Activated CD4-positive, alpha-beta T cell treated with anti-CD3 and anti-CD28 coated beads for 24 hours (primary cell): ENCODE measurements at places on chromosomes 16 and 17.

- DNase-seq: no peak
These were observed 600.6 kb downstream of the KCNJ2 start for GRCh38 chr17:70769956-70770355.

- DNase-seq: no peak
These were observed 9.4 kb downstream of the WNT3 start for GRCh38 chr17:46809110-46809571.

DNA sequence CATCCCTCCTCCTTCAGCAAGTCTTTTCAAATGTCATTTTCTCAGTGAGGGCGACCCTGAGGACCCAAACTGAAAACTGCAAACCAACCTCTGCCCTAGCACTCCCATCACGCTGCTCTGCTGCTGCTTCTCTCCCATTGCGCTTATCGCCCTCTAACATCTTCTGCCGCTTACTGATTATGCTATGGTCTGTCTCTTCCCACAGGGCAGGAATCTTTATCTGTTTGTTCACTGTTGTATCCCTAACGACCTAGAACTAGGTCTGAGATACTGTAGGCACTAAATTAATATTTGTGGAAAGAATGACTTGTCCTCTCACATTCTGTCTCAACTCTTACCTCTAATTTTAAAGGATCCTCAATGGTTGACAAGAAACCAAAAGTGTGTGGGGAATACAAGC, 12.5 kb downstream of the ZSCAN32 start:
- no peak for DNase-seq

GRCh38 chr17:58974354-58974753, 132.3 kb downstream of the TRIM37 start:
- DNase-seq: no peak

GRCh38 chr16:82063456-82064082, 28.5 kb downstream of the HSD17B2 start:
- DNase-seq: no peak

DNA sequence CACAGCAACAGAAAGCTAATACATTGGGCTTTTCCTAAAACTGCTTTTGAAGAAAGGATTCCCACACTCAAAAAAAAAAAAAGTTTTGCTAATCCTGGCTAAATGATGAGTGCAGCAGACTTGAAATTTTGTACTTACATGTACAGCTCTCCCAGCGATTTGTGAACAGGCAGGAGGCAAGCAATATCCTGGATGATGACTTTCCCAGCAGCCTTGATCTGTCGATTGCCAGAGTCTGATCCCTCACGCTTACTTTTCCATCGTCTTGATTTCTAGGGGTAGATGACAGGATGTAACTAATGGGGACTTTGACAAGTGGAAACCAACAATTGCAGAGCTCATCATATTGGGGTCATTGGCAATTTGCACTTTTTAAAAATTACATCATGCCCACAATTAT, 91.4 kb downstream of the WDR59 start:
- DNase-seq: no peak

DNA sequence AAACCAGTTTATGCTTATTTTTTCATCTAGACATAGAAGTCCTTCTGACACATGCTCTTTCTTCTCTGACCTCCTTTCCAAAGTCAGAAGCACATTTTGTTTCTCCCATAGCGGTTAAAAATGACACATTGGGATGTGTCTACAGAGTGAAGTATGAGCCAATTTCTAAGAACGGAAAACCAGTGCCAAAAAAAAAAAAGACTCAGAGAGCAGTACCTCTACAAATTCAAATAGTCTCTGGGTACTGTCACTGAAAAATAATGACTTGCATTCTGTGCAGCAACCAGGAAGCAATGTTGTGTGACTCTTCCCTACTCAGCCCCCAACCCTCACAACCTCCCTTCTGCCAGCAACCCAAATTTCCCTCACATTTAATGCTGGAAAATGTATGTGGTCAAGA, 145.5 kb upstream of the PMFBP1 start:
- no peak for DNase-seq

DNA sequence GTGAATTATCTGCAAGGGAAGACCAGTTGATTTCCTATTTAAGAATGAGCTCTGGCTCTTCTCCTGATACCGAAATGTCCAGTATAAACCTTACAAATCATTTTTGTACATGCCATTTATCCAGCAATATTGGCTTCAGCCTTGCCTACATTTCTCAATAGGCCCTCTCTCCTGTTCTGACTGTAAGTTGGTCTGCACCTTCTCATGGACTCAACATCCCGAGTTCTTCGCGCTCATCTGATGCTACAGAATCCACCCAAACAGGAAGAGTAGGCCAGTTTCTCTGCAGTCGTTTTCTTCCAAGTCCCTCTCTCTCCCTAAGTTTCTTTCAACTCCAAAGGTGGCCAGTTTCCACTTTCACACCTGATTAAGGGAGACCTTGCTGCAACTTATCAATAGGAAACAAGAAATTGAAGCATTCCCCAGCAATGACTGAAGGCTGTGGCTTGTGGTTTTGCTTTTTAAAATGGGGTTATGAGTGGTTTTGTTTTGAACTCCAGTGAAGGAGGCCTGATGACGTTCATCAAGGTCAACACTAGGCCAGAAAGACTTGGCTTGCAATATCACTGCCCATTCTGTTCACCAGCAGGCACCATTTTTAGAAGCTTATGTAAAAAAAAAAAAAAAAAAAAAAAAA, 383.0 kb downstream of the MAF start:
- DNase-seq: no peak

- DNase-seq: no peak
These were observed 239.3 kb upstream of the C16orf82 start for GRCh38 chr16:26827386-26827785.

DNA sequence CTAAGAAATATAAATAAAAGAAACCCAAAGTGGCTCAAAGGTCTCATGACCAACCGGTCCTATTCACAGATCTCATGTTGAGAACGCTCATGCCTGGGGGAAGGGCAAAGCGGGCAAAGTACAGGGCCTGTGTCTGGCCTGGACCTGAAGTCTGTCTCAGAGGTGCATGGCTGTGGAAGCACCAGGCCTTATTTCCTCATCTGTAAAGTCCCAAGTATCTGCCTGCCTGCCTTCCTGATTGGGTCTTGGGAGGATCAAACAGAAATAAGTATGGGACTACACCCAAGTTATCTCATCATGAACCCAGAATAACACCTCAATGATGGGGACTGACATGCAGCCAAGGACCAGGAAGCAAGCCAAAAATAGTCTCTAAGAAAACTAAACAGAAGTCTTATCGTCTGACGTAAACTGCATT, 14.2 kb downstream of the AXIN2 start:
- no peak for DNase-seq

DNA sequence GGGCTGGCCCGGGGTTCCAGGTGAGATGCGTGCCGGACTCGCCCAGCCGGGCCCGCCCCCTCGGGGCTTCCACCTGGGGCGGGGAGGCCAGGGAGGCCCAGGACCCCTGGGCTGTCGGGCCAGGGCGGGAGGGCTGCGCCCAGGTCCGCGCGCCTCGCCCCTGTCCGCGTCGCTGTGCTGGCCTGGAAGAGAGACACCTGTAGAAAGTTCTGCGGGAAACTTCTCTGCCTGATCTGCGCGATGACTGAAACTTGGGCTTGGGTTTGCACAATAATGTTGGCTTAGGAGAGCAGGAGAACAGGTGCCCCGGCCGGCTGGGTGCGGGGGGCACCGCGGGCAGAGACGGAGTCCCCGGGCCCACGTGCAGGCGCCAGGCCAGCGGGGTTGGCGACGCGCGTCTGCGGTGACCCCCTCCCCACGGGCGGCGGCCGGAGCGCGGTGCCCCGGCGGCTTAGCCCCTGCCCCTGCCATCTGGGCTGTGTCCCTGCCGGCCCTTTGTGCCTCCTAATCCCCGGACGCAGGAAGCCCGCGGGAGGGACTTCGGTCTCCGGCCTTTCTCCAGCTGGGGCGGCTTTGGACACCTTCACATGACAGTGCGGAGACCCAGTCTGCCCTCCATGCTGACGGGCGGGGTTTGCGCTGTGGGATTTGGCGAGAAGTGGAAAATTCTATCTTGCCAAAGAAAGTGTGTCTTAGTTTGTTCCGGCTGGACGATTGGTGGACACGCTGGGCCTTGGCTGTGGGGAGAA, 483 bp downstream of the LLGL2 start:
- no peak for DNase-seq

- no peak for DNase-seq
These were observed 46.1 kb downstream of the ZNRF1 start for GRCh38 chr16:75044800-75045361.

DNA sequence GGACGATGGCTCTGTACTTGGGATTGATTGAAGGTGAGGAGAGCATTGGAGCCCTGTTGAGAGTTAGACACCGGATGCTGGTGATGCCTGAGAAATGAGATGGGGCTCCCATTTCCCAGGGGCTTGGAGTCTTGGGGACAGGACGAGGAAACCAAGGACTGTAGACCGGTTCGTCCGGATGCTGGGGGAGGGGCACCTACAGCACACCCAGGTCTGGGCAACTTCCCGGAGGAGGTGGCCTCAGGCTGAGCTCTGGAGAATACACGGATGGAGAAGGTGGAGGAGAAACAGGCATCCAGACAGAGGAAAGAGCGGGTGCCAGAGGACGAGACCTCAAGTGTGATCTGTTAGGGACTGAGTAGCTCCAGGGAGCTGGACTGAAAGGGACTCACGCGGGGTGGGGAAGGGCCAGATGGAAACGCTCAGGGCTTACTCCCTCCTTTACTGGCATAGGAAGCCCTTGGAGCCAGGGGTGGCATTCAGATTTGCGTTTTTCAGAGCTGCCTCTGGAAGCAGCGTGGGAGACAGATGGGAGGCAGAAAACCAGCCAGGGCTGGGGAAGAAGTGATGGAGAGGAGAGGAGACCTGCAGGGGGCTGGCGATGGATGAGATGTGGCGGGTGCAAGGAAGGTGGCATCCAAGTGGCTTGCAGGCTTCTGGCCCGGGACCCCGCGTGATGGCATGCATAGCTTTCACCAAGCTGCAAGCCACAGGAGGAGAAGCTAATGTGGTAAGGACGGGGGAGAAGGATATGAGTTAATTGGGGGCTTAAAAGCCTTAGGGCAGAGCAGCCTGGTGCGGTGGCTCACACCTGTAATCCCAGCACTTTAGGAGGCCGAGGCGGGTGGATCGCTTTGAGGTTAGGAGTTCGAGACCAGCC, 8.3 kb downstream of the C1QTNF1 start:
- DNase-seq: no peak

- DNase-seq: no peak
These were observed 14.8 kb upstream of the CDH11 start for GRCh38 chr16:65136681-65137080.

DNA sequence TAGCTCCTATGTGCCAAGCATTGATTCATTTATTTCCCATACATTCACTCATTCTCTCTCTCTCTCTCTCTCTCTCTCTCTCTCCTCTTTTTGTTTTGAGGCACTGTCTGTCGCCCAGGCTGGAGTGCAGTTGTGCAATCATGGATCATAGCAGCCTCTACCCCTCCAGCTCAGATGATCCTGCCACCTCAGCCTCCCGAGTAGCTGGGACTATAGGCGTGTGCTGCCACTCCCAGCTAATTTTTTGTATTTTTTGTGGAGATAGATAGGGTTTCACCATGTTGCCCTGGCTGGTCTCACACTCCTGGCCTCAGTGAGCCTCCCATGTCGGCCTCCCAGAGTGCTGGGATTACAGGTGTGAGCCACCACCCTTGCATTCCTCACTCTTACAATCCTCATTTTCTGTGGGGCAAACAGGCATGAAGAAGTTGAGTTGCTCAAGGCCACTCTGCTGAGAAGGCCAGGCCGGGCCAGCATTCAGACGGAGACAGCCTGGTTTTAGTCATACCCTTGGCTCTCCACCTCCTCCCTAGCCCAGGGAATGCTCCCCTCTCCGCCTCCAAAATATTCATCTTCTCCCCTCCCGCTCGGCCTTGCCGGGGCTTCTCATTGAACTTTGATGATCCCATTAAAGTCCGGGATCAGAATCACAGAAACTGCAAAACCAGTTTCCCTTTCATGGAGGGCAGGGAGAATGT, 765 bp upstream of the PRM2 start:
- DNase-seq: no peak

GRCh38 chr16:27499659-27500055, 50.1 kb downstream of the GTF3C1 start:
- DNase-seq: no peak

GRCh38 chr17:62816282-62816839, 8.2 kb upstream of the MARCHF10 start:
- DNase-seq: no peak

- no peak for DNase-seq
These were observed 4.4 kb upstream of the SNX29 start for GRCh38 chr16:11972128-11972527.

DNA sequence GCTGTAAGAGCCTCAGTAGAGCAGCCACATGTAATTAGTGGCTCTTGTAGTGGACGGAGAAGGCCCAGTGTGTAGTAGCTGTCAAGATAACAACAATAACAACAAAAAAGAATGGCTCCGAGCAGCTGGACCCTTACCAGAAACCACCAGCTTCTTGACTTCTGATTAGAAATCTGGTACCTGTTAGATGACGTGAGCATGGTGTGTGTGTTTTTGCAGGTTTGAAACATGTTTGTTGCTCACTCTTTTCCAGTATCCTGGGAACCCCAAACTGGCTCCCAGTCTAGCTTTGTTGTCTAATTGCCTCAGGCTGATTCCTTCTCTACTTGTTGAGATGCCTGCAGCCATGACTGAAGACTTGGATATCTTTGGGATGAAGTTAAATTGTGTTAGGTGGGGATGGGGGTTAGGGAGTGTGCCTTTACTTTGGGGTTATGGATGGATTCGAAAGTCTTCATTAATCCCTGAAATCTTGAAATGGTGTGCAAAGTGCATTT, 21.0 kb downstream of the IGF2BP1 start:
- no peak for DNase-seq

- DNase-seq: no peak
These were observed 55.6 kb downstream of the TMC6 start for GRCh38 chr17:78072961-78073360.

GRCh38 chr17:10136258-10136981, 62.0 kb downstream of the GAS7 start:
- no peak for DNase-seq

DNA sequence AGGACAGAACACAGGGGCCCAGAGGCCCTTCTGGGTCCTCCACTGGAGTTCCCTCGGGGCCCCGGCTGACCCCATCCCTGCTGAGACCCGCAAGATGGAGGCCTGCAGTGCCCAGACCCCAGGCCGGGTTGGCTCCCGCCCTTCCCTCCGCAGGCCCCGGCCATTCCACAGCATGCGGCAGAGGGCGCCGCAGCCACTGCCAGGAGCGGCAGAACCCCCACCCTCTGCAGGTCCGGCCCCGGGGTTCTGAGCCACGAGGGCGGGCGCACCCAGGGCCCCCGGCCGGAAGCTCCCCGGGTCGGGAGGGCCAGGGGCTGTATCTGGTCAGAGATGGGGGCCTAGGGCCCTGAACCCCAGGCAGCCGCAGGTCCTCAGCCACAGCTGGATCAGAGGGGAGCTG, 2.4 kb upstream of the PERCC1 start:
- DNase-seq: peak; percentile 30

DNA sequence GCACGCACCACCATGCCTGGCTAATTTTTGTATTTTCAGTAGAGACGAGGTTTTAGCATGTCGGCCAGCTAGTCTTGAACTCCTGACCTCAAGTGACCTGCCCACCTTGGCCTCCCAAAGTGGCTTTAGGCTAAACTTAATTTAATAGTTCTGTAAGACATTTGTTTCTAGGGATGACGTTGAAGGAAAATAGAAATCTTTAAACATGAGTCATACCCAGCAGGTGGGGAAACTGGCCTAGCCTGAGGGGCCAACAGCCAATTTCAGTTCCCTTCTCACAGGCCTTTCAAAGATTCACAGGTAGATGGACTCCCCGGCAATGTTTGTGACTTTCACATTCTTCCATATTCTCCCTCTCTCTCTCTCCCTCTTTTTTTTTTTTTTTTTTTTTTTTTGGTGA, 18.1 kb upstream of the ITPRIPL2 start:
- DNase-seq: no peak

- DNase-seq: no peak
These were observed 285.3 kb upstream of the IRX5 start for GRCh38 chr16:54645345-54645744.

- DNase-seq: no peak
These were observed 14.6 kb downstream of the NUDT7 start for GRCh38 chr16:77736879-77737278.
